Renal cortex interstitium (tissue), 15 donors: ENCODE measurements at places on chromosomes 5 and 9.

GRCh38 chr5:159877016-159877415 lies 39.3 kb upstream of the ADRA1B start:
- DNase-seq, result no peak

GRCh38 chr5:157324237-157324636 lies 58.3 kb downstream of the CYFIP2 start:
- DNase-seq, result no peak

GRCh38 chr5:33381243-33381642 lies 59.5 kb upstream of the TARS1 start:
- no peak for DNase-seq

GRCh38 chr5:136382791-136383190 lies 17.4 kb upstream of the TRPC7 start:
- DNase-seq, result no peak

DNA sequence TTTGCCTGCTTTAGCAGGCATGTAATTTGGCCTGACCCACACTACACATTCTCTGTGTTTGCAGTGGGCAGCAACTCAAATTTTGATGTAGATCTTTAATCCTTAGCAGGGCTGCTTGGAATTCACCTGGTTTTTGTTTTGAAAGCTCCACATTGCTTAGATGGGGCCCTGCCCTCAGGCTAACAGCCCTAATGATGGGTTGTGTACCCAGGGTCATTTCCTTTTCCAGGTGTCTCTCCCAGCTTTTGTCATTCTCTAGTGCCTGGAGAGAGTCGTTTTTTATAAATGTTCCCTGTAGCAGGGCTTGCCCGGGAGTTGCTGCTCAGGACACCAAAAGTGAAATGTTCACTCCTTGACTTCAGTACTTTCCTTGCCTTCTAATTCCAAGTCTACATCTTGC lies 126.3 kb downstream of the TRIO start:
- no peak for DNase-seq

- no peak for DNase-seq
Measured at GRCh38 chr5:60248901-60249300, 355.4 kb upstream of the PDE4D start.

DNA sequence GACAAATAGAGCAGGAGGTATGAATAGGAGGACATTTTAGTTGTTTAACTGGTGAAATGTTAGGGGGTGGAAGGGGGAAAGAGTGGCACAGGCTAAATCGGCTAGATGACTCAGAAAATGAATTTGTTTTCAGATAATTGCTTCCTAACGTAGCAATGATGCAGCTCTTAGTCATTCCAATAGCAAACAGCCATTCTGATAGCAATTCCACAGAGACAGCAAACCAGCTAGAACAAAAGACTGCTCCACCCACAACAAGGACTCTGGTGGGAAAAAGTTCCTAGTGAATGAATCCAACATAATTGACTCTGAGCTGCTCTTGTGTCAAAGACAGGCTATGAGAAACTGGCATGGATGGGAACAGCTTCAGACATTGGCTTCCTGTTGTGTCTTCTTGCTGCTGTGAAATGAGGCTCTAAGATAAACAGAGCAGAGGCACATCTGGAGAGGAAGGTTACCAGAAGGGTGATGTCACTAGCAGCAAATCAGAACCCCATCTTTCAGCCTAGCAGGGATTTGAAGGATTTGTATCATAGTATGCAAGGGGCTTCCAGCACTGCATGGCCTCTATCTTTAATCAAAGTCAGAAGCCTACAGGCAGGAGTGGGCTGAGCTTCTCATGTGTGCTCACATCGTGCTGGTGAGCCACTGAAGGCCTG lies 28.1 kb upstream of the F2RL1 start:
- no peak for DNase-seq

DNA sequence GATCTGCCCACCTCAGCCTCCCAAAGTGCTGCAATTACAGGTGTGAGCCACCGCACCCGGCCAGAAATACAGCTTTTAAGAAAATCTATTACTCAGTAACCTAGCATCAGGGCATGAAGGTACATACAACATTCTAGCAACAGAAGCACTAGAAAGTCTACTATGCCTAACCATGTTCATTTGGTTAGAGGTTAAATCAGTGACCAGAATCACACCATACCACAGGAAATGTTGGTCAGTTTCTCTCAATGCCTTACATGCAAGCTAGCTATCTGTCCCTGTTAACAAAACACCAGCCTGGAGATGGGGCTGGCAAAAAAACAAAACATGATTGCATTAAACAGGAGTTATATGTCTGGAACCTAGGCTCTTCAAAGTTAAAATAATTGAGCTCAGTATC lies 104.1 kb downstream of the STRBP start:
- DNase-seq, result no peak

GRCh38 chr5:31867219-31867618 lies 228.3 kb downstream of the PDZD2 start:
- DNase-seq, result no peak

DNA sequence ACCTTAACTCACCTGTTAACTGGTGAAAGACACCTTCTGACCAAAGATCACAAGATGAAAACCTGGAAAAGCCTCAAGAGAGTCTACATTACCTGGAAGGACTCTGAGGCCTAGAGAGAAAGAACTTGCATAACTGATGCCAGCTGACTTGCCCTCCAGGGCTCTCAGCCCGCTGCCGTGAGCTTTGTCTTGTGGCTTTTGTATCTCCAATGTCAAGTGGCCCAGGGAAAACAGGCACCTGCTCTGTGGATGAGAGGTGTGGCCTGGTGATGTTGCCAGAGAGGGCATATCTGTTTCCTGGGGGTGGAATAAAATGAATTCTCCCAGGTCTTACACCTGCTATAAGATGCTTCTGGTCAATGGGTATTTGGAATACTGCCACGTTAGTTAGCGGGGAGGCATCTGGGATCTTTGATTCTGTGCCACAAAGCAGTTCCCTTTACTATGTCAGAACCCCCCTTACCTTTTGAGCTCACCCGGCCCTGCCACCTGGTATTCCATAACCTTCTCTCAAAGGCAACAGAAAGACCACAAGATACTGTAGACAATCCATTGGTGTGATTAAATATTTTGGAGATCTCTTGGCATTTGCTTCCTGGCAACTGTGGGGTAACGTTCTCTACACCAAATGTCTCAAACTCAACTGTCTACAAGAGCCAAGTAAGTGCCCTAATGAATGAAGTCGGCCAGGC lies 54.9 kb upstream of the N4BP3 start:
- no peak for DNase-seq

DNA sequence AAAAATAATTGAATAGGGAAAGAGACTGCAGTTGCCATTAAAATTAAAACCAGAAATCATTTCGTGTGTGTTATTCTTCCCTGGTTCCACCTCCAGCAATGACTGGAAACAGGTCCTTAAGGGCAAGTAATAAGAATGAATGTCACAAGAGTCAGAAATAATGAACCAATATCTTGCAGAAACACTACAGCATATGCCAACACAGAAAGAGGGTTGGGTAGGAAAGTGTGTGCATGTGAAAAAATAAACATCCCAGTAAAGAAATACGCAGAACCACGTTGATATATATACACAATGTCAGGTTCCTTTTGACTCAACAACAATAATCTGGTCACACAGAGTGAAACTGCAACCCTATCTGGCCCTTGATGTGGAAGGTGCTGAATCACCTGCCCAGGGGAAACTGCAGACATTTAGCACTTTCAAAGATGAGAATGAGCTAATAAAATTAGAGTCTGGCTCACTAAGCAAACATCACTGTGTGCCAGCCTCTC lies 15.0 kb downstream of the HMHB1 start:
- DNase-seq, result no peak

- no peak for DNase-seq
Measured at GRCh38 chr5:105088961-105089360, 1526.4 kb upstream of the NUDT12 start.

DNA sequence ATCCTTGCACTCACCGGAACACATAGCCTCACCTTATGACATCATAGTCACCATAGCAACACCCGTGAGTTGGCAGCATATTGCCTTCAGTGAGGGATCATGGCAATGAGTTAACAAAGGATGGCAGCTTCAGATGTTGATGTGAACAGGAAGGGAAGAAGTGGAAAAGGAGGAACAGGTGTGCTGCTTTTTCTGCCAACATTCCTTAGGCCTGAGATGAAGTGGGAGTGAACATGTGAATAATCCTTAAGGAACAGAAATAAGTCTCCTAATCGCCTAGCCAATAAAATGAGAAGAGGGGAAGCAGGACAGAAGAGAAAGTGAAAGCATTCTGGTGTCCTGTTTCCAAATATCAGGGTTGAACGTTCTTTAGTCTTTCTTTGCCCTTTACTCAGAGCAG lies 360.0 kb downstream of the BRINP1 start:
- DNase-seq, result no peak

DNA sequence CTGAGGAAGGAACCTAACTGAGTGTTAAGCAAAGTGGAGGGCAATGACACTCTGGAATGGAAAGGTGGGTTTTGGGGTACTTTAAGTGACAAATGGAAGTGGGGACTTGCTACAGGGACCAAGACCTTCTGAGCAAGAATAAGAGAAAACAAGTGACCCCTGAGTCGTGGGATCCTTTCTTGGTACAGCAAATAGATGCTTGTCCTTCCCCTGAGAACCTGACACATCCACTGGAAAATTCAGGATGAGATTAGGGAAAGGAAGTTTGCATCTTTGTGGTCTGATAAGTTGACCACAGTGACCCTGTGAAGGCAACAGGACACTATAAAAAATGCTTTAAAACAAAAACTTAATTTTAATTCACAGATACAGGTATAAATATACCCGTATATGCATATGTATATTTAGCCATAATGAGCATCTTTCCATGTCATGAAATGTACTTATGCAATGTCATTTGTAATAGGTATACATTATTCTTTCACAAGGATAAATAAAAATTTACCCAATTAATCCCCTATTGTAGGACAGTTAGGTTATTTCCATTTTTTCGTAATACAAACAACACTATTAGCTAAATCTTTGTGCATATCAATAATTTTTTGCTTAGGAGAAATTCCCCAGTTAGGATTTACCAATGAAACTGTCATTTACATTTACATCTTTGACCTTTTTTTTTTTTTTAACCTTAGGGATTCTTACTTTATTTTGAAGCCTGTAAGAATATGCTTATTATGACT lies 2.0 kb upstream of the IRF1 start:
- no peak for DNase-seq

- no peak for DNase-seq
Measured at GRCh38 chr5:989961-990530, 18.6 kb upstream of the NKD2 start.

DNA sequence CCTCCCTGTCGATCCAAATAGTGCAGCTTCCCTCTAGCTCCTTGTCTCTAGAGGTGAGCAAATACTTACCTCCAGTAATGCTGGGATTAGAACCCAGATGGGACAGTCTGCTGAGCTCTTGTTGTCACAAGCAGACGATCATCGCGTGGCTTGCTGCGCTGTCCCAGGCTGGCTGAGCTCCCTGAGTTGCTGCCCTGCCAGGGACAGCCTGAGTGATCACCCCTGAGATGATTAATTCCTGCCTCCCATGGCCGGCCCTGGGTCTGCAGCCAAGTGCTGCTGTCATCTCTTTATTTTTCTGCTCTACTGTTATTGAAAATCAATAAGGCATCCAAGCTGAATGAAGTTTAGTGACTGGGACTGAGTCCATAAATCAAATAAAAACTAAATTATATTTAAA lies 94.0 kb upstream of the ALDH1B1 start:
- DNase-seq, result no peak

DNA sequence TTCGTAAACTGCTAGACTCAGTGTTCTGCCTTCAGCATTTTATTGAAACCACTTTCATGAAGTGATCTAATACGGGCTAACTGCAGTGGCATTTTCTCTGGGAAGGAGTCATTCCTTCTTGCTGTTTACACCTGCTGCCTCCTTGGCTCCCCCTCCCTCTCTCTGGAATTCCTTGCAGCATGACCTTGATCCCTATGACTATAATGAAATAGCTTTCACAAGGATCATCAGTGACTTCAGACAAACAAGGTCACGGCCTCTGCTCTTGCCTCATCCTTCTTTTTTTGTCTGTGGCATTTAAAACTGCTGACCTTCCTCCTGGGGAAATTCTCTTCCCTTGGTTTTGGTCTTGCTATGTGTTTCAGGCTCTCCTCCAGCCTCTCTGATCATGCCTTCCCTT lies 90.2 kb downstream of the ZNF462 start:
- no peak for DNase-seq

GRCh38 chr5:141903261-141903660 lies 20.4 kb upstream of the DELE1 start:
- DNase-seq, result no peak

DNA sequence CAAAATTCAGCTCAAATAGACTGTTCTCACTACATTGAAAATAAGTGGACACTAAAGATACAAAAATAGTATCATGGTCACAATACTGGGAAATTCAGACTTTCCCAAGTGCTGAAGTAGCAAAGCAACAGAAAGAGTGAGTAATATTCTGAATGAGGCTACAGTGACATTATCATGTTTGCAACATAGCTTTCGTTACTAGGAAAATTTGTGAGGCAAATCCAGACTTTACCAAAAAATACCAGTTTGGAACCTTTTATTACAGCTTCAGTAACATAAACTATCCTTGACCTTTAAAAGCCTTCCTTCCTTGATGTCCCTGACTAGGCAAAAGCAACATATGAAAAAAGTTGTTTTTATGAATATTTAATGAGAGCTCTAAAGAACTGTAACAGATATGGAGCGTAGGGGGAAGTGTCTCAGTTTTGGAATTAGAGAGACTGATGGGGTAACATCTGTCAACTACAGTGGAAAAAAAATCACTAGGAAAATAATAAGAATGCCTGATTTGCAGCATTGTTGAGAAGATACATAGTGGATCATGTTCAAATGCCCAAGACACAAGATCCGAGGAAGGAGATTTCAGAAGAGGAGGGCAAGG lies 312.9 kb downstream of the ADGRV1 start:
- no peak for DNase-seq

- no peak for DNase-seq
Measured at GRCh38 chr5:135027697-135028615, 6.1 kb downstream of the PITX1 start.

- no peak for DNase-seq
Measured at GRCh38 chr9:91042541-91042940, 240.9 kb downstream of the SYK start.

DNA sequence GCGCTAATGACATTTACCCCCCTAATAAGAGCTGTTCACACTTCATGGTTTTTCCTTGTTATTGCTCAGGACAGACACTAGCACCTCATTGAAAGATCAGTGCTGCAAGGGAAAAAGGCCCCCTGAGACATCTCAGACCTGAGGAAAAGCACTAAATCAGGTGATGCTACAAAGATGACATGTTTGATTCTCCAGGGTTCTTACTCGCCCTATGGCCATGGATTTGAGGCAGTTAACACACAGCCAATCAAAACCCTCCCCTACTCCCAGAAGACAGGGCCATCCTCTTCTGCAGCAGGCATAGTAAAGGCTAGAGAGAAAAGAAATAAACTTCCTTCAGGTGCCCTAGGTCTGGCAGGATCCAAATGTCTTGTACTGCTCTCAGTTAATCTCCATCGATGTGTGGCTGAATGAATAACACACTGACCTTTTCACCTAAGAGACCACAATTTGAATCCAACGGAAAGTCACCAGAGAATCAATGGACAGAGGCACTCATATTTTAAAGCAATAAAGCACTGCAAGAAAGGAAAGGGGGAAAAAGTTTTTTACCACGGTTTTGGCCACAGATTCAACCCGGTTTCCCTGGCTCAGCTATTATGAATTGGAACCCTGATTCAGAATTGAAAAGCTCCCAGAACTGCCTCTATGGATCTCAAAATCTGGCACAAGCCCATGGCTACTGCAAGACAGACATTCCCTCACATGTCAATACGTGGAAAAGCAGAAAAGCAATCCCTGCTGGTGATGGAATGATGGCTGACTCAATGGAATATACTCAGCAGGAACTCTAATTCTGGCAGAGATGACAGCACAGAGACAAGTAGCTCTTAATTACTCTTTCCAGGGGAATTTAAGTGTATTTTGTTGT lies 329.5 kb downstream of the BNC2 start:
- DNase-seq, result no peak
